Activated CD8-positive, alpha-beta memory T cell treated with anti-CD3 and anti-CD28 coated beads, Interleukin-2, amount 10 ng/mL, durations not matched to agents 7 days and 5 days (primary cell): ENCODE measurements at places on chromosomes 12 and 14.

DNA sequence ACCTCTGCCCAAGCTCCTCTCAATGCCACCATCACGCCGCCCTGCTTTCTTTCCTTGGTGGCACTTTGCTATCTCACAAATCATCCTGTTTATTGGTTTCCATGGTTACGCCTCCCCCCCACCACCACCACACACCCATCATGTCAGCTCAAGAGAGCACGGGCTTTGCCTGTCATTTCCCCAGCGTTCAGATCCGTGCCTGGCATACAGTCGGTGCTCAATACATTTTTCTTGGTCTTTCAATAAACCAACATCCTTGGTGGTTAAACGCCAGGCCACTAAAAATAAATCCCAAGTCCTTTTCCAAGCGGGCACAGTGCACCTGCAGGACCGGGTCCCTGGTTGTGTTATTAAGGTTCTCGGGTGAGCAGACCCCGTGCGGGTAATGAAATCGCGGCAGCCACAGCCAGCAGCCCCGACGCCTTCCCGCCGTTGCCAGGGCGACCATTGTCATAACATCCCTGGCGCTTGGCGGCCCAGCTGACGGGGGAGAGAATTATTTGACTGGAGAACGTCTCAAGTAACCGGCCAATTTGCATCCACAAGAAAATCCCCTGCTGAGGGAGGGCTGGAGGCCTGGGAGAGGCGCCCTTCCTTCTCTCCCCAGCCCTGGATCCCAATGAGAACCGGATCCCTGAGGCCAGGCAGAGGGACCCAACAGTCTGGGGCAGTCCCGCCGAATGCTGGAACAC is 92.9 kb downstream of the KSR2 start:
- DNase-seq: no peak

GRCh38 chr12:101231636-101232035 is 21.6 kb upstream of the SLC5A8 start:
- DNase-seq: no peak

DNA sequence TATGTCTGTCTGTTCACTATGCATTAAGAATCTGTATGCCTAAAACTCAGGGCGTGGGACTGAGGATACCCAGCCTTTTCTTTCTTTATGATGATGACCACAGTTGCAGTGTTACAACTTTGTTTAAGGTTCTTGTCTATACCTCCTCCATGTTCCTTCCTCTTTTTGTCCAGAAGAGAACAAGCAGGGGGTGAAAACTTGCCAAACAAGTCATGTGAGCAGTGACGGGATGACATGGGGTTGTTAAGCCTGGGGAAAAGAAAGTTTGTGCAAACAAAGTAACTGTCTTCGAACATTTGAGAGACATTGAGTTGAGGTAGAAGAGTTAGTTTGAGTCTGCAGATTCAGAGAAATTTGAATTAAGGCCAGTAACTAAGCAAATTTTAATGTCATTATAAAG is 505.5 kb downstream of the NPAS3 start:
- DNase-seq: no peak

- no peak for DNase-seq
These were observed 21.4 kb downstream of the KLRF2 start for GRCh38 chr12:9902539-9903228.

DNA sequence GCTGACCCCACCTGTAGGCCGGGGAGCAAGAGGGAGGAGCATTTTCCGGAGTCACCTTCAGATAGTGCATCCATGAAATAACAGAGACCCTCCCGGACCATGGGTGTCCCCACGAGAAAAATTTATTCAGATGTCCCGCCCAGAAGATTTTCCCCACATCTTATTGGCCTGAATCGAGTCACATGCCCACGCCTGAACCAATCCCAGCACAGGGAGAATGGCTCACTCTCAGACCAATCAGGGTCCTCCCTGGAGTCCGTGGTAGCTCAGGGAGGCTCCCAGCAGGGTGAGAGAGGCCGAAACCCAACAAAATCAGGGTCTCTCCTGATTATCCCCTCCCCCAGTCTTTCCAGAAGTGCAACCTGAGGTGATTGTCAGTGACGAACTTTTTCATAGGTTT is 16.4 kb upstream of the NCOR2 start:
- DNase-seq: no peak

DNA sequence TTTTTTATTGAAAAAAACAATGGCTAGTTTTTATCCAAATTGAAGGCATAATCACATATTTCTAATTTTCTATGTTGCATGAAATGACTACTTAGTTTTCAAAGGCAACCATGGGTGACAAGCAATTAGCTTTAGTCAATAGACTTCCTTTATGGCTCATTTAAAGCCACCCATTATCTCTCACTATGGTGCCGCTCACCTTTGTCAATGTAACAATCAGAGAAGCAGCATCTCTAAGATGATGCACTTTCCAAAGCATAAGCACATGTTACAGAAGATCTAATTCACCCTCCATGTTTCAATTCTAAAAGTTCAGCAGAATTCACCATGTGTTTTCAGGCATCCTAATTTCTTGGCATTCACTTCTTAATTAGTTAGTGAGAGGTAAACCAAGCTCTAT is 166.6 kb upstream of the RPL10L start:
- DNase-seq: no peak

- DNase-seq: no peak
These were observed 108.5 kb downstream of the NRXN3 start for GRCh38 chr14:78278464-78279250.

DNA sequence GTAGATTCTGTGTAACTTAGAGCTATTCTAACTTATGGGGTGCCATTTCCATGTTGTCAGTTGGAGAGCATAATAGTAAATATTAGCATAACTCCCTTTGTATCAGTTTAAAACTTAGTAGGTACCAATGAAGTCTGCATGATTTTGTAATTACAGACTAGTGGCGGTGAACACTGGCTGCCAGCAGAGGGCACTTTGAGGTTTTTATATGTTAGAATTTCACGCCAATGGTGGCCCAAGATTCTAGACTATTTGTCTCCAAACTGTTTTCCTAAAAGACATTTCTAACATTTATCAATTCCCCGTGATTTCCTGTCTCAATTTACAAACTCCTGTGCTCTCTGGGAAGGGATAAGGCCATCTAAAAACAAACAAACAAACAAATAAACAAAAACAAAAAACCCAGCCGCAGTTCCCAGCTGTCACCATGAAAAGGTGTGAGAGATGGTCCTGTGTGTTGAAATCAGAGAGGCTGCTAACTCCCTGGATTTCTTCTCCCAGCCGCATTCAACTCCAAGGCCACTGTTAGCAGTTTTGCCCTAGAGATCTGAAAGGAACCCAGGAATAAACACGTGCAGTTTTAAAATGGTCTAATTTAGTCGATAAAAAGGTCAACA is 57.6 kb downstream of the BRMS1L start:
- peak; percentile 45 for DNase-seq

GRCh38 chr14:34218881-34219280 is 243.2 kb downstream of the SPTSSA start:
- no peak for DNase-seq

DNA sequence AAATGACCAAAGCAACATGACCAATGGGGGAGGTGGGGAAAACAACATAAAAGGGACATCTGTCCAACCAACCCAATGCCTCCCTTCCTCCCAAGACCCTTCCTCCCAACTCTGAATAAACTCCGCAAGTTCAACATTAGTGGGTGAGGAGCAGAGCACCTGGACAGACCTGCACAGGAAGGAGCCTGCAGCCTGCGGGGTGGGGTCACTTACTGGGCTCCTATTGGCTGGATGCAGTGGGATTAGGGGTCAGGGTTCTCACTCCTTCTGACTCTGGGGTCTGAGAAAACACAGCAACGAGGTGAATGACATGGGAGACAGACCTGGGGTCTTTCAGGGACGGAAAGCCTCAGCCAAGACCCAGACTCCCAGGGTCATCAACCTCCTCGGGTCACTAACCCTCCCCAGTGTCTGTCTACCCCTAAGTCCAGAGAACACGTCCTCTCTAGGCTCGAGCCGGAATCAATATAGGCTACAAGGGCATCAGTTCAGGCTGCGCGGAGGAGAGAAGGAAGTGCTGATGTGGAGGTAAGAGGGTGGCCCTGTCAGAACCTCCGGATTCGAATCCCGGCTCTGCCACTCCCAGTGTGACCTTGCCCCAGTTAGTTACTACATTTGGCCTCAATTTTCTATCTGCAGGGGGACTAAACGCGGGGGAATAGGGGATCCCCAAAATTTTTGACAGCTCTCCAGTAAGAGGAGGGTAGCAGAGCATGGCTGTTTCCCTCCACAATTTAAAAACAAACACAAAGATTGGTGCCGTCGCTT is 860 bp downstream of the NDRG2 start:
- no peak for DNase-seq
